ENCODE measurements at places on chromosomes 5 and 9.
A peak's percentile ranks its signal among the peaks of the same experiment; 100 is the strongest.

GRCh38 chr5:164012371-164012770, 507.0 kb downstream of the MAT2B start:
- DNase-seq = no peak

GRCh38 chr5:128241051-128241695, 157.6 kb downstream of the SLC12A2 start:
- DNase-seq = no peak

DNA sequence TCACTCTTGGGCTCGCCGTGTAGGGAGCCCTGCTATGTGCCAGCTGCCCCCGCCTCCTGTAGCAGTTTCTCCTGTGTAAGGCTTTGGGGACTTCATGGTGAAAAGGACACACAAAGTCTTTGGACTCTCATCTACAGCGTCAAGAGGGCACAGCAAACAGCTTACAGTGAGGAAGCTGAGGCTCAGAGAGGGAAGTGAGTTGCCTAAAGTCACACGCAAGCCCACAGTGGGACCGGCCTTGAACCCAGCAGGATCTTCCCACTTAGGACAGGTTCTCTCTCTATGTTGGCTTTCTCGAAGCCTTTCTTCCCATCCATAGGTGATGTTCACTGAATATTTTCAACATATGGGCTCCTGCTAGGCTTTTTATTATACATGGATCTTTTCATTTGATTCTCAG, 9.8 kb upstream of the PRRX2 start:
- no peak for DNase-seq

DNA sequence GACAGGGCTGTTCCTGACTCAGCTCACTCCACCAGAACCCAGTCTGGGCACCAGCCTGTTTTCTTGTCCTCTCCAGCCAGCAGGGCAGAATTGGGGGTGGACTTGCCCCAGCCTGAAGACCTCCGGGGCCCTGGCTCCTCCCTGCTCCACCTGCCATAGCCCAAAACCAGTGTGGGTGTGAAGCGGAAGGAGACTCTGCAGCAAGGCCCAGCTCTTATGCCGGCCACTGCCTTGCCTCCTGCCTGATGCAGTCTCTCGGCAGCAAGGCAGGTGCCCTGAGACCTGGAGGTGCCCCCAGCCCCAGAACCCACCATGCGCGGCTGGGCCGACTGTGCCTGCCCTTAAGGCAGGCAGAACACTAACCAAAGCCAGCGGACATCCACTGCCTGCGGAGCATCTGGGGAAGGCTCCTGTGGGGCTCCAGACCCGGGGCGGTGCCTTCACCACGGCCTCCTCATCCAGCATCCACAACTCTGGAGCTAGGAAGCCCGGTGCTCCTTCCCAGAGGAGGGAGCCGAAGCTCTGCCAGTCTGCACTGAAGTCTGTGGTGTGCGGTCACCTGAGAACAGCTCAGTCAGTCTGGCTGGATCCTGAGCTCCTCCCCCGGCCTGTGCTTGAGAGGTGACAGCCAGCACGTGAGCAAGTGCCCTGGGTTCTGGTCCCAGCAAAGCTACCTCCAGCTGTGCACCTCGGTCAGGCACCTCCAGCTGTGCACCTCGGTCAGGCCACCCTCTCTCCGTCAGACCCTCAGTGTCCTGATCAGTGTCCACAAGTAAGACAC, 116.7 kb downstream of the ADAMTS2 start:
- no peak for DNase-seq

GRCh38 chr9:129653823-129654553, 11.5 kb upstream of the PRRX2 start:
- DNase-seq = no peak

DNA sequence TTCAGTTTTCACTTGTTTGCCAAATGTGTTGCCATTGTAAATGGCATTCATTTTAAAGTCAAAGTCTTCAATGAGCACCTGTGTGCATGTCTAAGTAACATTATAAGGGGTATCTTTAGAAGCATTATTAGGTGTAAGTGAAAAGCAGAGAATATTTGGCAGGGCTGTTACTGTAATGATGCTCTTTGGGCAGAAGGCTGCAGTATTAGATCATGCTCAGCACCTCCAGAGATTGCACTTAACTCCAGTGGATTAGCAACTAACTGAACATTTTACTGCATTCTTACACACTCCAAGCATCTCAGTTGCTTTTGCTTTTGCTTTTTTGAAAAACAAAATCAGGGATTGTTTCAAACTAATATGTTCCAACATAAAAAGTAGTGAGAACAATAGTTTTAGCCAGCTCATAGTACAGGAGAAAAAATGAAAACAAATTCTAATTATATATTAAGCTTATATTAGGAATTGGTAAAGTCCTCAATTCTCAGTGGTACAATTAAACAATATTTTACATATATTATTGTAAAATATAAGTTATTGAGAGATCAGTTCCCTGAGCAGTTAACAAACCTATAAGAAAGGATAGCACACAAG, 1740.9 kb upstream of the CDH9 start:
- DNase-seq = peak; percentile 6

DNA sequence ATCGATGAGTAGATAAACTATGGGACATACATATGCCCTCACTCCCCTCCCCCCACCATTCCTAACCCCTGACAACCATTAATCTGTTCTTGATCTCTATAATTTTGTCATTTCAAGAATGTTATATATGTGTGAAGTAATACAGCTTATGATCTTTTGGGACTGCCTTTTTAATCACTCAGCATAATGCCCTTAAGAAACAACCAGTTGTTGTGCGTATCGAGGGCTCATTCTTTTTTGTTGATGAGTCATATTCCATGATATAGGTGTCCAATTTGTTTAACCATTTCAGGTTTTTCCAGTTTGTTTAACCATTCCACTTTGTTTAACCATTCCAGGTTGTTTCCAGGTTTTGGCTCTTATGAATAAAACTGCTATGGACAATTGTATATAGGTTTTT, 75.6 kb downstream of the ARHGEF28 start:
- no peak for DNase-seq

DNA sequence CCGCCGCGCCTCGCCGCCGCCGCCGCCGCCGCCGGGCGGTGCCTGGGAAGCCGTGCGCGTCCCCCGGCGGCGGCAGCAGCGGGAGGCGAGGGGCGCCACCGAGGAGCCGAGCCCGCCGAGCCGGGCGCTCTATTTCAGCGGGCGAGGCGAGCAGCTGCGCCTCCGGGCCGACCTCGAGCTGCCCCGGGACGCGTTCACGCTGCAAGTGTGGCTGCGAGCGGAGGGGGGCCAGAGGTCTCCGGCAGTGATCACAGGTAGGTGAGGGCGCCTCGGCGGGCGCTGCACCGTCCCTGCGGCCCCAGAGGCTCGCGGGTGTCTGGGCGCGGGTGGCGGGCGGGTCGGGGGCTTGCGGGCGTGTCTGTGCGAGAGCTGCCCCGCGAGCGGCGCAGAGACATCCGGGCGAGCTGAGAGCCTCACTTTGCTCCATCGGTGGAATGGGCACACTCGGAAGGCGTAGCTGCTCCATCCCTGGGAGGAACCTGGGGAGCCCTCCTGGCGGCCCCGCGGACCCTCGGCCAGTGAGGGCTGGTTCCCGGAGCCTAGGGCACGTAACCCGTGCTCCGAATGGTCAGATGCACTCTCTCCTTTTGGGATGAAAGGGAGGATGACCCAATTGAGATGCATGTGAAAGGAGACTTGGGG, 864 bp downstream of the PAPPA start:
- peak; percentile 41 for DNase-seq

DNA sequence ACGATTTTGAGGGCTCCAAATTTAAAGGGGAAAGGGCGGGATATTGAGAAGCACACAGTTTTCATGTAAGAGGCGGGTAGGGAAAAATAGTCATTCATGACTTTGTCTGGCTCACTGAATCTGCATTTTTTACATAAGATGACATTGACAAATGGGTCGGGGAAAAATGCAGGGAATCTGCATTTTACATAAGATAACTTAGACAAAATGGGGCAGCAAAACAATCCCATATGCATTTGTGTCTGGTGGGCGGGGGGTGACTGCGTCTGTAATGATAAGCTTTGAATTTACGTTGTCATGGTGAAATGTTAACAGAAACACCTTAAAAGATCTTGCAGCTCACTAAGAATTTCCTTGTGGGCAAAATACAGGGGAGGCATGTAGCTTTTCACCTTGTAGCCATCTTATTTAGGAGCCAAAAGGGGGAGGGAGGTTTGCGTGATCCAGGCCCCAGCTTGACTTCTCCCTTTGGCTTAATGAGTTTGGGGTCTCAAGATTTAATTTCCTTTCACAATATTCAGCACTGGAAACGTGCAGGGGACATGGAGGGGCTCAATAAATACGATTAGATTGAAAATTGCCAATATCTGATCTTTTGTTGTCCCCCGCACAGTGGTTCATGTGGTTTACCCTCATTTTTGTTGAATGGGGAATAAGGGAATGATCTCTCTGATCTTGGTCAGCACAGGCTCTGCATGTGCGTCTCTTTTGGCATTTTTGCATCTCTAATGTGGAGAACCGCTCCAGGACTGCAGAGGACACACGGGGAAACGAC, 41.1 kb upstream of the GADD45G start:
- DNase-seq = no peak

- no peak for DNase-seq
These were observed 14.7 kb downstream of the EQTN start for GRCh38 chr9:27282269-27282668.

DNA sequence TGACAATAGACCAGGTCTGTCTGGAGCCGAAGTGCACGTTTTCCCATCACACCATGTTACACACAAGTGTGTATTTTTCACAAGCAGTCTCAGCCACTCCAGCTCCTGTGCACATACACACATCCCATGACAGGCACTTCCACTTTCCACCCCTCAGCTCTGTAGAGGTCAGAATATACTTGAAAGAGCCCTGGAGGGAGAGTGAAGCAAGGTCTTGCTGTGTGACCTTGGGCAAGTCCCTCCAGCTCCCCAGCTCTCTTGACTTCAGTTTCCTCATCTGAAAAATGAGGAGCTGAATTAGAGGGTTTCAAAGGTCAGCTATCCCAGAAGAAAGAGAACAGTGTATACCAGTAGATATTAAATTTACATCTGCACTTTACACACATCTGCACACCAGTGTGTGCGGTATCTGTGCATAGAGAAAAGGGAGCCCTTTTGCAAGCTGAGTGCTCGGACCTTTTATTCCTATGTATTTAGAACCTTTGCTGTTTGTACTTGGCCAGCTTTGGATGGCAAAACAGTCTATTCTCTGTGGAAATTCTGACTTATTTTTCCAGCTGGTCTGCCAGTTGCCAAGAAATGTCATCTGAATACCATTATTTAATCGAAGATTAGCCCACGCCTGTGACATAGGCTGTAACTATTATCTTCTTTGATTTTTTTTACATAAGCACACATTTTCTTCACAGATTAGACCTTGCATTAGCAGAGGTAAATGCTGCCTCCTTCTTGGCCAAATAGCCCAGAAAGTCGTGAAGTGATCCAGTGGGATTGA, 528.0 kb downstream of the BNC2 start:
- DNase-seq = no peak

- no peak for DNase-seq
These were observed 65.2 kb upstream of the PAPPA start for GRCh38 chr9:116088396-116088795.

GRCh38 chr9:70581214-70581954, 166.9 kb upstream of the KLF9 start:
- DNase-seq = no peak

- DNase-seq = no peak
These were observed 31.3 kb upstream of the IRGM start for GRCh38 chr5:150815010-150815409.

DNA sequence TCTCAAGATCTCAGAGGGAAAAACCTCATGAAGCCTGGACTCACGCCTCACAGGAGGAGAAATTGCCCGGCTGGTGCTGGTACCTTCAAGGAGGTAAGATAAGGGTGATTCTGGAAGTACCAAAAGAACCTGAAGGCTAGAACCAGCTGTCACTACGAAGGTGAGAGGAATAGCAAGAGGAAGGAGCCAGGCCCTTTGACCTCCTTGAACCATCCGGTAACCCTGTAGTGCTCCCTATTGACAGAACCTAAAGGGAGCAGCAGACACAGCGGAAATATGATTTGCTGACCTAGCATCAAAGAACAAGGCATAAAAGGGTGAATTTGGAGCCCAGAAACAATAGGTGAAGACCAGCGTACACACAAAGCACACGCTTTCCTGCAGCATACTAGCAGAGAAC, 92.2 kb downstream of the DOCK8 start:
- DNase-seq = no peak

DNA sequence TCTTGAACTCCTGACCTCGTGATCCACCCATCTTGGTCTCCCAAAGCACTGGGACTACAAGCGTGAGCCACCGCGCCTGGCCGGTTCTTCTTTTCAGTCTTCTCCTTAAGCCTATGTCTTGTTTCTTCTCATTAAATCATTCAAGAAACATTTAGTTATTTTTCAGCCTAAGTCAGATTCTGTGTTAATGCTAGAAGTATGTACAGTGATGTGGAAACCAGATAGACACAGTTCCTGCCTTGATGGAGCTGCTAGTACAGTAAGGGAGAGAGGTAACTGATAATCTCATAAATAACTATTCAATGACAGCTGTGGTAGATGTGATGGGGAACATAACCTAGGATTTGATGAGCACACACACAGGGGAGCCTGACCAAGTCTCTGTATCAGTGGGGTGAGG, 46.3 kb upstream of the NR3C1 start:
- no peak for DNase-seq
